ENCODE measurements at places on chromosomes 11 and 22.

GRCh38 chr22:25716637-25717036 lies 25.4 kb upstream of the MYO18B start:
- no peak for DNase-seq

GRCh38 chr11:46298699-46299433 lies 21.4 kb downstream of the CREB3L1 start:
- DNase-seq = peak; percentile 83

DNA sequence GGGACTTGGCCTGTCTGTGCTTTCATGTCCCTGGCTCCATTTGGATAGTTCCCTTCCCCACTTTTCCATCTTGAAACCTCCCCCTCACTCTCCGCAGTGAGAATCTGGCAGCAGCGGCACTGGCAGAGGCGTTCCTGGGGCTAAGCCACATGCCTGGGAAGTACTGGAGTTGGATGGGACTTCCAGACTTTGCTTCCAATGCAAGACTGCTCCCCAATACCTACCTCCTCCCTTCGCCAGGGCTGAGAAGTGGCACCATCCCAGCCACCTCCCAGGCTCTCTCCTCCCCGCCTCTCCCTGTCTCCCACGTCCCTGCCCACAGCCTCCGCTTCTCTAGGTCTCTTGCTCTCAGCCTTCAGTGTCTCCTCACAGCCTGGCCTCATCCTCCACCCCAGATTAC lies 16.6 kb downstream of the TST start:
- DNase-seq = no peak

GRCh38 chr11:116167706-116168458 lies 604.9 kb downstream of the BUD13 start:
- DNase-seq = no peak

DNA sequence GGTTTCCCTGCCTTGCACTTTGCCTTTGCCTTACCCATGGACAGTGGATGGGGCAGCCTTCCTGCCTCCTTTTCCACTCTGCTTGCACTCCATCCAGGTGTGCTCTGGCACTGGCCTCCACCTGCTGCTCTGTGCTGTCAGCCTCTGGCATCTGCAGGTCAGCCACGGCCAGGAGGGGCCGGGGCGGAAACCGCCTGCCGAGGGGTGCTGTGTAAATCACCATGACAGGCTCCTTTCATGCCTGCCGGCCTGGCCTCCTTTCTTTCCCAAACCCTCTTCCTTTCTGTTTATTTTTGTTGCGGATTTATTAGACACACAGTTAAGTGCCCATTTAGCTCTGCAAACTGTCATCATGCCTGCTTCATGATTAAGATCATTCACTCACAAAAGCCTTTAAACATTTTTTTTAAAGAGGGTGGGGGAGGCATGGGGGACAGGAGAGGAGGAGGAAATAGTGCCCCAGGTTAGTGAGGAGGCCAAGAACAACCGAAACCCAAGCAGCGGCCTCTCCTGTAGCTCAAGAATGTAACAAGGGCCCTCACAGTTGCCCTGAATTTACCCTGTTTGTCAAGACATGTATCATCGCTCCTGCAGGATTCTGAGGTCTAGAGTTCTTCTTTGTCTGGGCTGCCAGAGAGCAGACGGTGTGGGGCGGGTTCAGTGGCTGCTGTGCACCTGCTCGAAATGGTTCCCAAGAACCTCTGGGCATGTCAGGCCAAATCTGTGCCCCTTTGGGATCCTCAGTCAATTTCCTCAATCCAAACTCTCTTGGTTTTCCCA lies 83.3 kb downstream of the BARX2 start:
- DNase-seq = no peak

DNA sequence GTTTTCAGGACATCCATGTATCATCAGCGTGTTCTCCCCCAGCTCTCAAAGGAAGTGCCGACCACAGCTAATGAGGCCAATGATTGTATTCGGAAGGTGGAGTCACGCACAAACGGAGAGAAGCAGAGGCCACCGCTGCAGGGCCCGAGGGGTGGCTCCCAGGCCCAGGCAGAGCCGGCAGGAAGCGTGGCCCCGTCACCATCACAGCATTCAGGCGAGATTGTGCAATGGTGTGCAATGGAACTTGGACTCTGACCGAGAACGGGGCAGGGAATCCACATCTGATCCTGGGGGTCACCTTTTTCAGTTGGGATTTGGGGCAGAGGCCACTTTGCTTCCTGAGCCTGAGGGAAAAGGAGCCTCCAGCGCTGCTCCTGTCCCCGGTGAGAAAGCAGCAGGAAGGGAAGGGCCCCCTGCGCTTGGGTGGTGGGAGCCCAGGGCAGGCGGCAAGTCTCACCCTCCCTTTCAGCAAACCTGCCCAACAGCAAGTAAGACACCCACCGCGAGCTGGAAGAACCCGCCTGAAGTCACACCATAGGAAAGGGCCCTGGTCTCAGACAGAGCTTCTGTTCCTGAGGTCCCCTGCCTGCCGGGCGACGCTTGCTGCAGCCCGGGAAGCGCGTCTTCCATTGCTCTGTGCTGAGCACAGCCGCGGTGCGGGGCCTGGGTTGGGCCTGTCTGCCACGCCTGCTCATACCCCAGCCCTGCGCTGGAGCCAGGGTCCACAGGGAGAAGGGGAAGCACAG lies 1430.7 kb downstream of the BRD1 start:
- no peak for DNase-seq

DNA sequence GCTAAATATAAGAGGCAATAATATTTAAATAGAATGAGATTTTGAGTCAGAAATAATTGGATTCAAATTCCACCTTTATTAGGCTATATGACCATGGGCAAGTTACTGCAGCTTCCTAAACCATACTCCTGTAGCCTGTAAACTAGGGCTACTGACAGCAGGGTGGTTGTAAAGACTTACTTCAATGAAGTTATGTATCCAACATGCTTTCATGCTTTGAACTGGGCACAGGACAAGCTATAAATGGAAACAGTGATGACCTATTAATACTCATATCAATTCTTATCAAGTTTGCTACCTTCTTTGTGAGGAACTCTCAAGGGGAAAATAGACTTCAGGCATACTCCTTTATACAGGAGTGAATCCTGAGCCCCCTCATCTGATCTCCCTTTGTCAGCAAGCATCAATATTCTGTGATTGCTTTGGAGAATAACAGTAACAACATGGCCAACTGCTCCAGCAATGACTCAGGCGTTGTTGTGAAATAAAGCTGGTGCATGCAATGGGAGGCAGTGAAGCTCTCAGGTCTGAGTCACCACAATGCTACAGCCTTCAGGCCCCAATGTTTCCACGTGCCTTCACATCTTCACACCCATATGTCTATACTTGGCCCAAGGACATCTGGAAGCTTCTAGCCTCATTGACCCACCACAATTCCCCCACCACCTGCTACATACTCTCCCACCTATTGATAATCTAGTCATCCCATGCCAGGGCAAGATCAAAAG lies 102.5 kb downstream of the KCNA4 start:
- no peak for DNase-seq

- peak; percentile 19 for DNase-seq
Observed at GRCh38 chr11:118002541-118003423, 16.6 kb downstream of the IL10RA start.

GRCh38 chr11:69240332-69241074 lies 53.5 kb upstream of the MYEOV start:
- peak; percentile 15 for DNase-seq

- DNase-seq = peak; percentile 19
Observed at GRCh38 chr11:65352783-65353182, 1.8 kb upstream of the TIGD3 start.

- DNase-seq = no peak
Observed at GRCh38 chr22:19885841-19886592, 31.3 kb upstream of the GNB1L start.

GRCh38 chr22:50400406-50400805 lies 57.3 kb downstream of the PPP6R2 start:
- DNase-seq = no peak

GRCh38 chr22:23217171-23218052 lies 37.1 kb downstream of the BCR start:
- DNase-seq = no peak

GRCh38 chr11:342328-342727 lies 21.7 kb upstream of the IFITM3 start:
- DNase-seq = no peak

- peak; percentile 32 for DNase-seq
Observed at GRCh38 chr11:84524422-84525051, 1102.6 kb downstream of the DLG2 start.

DNA sequence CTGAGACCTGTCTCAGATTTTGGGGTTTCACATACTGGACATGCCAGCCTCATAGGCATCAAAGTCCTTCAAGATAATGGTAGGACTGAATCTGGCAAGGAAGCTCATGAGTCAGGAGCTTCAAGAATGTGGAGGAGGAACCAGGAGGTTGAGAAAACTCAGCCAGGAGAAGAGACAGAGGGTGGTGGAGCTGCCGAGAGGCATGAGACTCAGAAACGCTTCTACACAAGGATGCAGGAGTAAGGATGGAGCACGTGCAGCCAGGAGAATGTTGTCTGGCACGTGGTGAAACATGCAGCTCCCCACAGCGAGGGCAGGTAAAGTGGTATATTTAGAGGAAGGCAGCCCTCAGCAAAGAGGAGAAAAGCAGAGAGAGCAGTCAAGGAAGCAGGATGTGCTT lies 148.7 kb upstream of the ISX start:
- no peak for DNase-seq

- DNase-seq = no peak
Observed at GRCh38 chr11:112260490-112260889, at the start of gene PLET1. TSS of gene PLET1 (minus strand) at chr11:112260860. CDS start at chr11:112260589, 271 bp downstream.

GRCh38 chr11:78312712-78313111 lies 104.9 kb downstream of the GAB2 start:
- no peak for DNase-seq

DNA sequence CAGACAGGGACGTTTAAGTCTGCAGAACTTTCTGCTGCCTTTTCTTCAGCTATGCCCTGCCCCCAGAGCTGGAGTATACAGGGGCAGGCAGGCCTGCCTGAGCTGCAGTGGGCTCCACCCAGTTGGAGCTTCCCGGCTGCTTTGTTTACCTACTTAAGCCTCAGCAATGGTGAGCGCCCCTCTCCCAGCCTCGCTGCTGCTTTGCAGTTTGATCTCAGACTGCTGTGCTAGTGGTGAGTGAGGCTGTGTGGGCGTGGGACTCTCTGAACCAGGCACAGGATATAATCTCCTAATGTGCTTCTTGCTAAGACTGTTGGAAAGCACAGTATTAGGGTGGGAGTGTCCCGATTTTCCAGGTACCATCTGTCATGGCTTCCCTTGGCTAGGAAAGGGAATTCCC lies 38.5 kb downstream of the NELL1 start:
- DNase-seq = no peak

DNA sequence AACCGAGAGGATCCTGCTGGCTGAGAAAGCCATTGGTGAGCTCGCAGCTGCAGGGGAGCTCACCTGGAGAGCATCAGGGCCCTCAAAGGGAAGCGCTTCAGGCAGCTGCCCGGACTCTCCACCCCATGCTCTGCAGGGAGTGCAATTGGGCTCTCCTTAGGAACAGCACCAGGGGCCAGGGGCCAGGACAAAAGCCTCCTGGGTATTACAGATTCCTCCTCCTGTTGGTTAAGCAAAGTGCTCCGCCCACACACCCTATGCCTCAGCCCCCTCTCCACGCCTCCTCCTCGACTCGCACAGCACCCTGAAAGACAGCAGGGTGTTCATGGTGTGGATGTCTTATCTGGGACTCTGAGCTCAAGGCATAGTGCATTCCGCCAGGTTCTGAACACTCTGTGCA lies 139.9 kb downstream of the SHANK2 start:
- no peak for DNase-seq

- no peak for DNase-seq
Observed at GRCh38 chr11:111762981-111763643, 3.1 kb downstream of the PPP2R1B start.

DNA sequence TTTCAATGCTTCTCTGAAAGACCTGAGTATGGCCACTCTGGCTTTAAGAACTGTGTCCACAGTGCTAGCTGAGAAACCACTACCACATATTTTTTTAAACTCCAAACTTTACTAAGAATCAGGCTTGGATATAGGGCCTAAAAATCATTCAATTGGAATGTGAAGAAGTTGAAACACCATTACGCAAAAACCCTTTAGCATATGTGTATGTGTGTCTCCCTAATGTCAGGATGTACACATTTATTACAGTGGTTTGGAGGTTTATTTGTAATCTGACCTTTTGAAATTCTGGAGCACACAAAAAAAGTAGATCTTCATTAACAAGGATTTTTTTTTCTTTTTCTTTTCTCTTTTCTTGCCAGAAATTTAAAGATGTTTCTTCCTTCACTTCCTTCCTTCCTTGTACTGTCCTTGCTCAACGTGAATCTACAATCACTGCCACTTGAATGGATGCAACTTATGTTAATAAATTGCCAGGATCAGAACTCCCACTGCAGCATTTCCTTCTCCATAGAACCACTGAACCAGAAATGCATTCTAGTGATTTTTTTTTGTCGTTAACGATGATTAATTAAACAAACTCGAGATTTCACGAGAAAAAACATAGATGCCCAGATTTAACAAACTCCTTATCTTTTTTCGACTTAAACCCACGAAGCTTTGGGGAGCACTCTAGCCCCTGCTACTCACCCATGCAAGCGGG lies 3.1 kb upstream of the ADM start:
- peak; percentile 89 for DNase-seq

GRCh38 chr11:104163100-104164027 lies 583 bp downstream of the PDGFD start:
- DNase-seq = peak; percentile 5

DNA sequence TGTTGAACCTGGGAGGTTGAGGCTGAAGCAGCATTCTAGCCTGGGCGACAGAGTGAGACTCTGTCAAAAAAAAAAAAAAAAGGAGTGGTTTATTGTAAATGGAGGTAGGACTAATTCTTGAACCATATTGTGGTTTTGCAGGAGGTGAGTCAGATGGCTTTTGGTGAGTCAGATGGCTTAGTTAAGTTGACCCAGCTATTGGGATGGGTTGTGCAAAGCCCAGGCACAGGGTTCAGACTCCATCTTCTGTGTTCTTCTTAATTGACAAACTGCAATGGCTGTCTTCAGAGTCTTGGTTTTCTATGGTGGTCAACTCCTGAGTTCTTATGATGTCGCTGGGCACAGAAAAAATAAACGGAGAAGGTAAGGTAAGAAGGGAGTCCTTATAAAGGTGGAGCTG lies 182.7 kb downstream of the ADAMTS15 start:
- DNase-seq = peak; percentile 93

DNA sequence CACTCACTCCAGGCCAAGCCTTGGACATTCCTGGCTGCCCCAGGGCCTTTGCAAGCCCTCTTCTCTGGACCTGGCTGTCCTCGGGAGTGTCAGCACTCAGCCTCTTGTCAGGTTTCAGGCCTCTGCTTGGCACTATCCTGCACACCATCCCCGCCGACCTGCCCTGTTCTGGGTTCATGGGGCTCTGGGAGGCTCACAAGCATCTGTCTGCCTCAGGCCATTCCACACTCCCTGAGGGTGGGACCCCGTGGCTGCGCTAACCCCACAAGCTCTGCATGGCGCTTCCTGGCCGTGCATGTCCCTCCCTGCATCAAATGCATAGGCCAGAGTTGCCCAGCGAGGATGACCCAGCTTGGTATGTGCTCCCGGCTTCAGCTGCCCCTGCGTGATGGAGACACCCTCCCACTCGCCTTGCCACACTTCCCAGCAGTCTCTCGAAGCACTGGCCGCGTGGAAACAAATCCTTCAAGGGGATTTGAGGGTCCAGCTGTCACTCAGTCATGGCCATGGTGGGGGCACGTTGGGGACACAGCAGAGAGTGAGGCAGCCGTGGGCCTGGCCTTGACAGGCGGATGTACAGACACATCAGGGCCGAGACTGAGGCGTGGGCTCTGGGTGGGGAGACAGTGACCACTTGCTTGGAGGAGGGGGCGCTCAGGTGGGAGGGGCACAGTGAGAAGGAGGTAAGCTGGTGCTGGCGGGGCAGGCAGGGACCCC lies 87.3 kb downstream of the KCNQ1 start:
- DNase-seq = no peak
